ENCODE measurements at places on chromosomes 7 and 10. TPM values are rescaled to one million over a fixed set of nuclear protein-coding genes. Genes with fewer than 3 reads are reported as not detected.

The PAX4 gene
- total RNA-seq: not detected

The ELAPOR2 gene
- 3.1 TPM for total RNA-seq

The SVIL gene
- total RNA-seq: 26.8 TPM

The PRPS1L1 gene
- total RNA-seq: not detected

The NOBOX gene
- total RNA-seq: not detected

The TMEM225B gene
- total RNA-seq: 1.3 TPM

The FBXL13 gene
- 0.15 TPM for total RNA-seq

The MOGAT3 gene
- total RNA-seq: not detected

The BHLHA15 gene
- total RNA-seq: not detected

DNA sequence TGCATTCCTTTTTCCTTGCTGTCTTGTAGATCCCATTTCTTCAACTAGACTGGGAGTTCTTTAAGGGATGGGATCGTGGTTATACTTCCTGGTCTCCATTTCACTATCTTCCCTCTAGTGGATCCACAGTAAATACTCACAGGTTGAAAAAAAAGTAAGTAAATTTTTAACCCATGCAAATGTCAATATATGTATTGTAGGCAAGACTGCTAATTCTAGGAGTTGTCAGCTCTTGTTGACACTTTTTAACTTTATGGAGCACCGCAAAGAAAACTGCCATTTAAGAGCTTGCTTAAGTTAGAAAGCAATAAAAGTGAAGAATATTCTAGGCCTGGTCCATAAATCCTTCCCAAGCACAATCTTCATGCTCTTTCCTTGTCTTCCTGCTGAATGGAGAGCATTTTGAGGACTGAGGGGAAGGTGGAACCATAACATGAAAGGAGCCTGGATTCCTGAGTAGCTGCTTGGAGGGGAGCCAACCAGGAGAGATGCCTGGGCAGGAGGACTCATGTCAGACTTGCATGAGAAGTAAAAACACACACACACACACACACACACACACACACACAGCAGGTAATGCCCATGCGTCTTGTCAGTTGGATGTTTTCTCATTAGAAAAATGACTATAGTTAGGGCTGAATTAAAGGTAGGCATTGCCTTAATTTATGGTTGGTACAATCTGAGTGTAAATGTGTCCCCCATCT is 32.2 kb downstream of the VWA2 start:
- no peak for DNase-seq

DNA sequence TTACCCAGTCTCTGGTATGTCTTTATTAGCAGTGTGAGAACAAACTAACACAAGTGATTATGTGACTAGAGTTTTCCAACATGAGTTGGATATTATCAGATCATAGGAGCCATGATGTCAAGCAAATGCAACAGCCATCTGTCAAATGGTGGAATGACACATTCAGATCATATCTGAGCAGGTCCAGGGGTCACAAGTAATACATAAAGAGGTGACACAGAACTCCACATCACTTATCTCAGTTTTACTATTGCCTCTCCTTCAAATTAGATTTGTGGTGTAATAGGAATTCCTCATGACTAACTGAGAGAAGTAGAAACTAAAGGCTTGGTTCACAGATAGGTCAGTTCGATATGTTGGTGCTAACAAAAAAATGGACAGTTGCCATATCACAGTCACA is 12.2 kb upstream of the SAMD9L start:
- no peak for DNase-seq

- no peak for DNase-seq
Observed at GRCh38 chr10:71429304-71429703, 32.6 kb downstream of the CDH23 start.

GRCh38 chr7:19749658-19750057 is 23.8 kb downstream of the TMEM196 start:
- no peak for DNase-seq

- DNase-seq: no peak
Observed at GRCh38 chr10:32877915-32878314, 80.1 kb downstream of the ITGB1 start.

DNA sequence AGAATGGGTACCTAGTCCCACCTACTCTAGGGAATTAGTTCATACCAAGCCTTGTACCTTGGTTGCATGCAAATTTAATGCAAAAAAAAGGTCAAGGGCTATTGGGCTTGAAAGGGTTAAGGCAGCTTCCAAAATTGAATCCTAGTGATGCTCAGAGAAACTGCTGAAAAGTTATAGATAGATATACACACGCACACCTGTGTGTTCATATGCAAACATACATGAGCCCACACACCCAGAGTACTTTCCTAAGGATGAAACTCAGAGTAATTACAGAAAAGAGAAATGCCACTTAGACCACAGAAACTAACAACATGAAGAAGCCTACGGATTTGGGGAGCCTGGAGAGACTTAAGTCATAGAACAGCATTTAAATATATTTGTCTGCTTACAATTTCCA is 1.5 kb downstream of the SLC25A13 start:
- DNase-seq: no peak

DNA sequence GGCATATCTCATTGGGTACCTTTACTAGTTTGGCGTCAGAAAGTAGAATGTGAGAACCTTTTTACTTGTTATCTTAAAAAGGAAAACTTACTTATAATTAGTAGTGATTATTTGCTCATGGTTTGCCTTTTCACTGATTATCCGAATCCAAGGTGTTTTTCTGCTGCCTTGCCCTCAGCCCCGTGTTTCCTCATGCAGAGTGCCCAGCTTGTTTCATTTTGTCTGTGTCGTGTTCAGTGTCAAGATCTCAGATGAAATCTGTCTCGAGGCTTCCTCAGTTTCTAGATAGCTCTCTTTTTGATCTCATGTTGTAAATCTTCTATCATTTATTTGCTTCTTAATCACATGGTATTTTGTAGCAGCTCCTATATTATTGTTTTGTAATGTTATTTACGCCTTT is 30.1 kb downstream of the RPA3 start:
- DNase-seq: no peak

DNA sequence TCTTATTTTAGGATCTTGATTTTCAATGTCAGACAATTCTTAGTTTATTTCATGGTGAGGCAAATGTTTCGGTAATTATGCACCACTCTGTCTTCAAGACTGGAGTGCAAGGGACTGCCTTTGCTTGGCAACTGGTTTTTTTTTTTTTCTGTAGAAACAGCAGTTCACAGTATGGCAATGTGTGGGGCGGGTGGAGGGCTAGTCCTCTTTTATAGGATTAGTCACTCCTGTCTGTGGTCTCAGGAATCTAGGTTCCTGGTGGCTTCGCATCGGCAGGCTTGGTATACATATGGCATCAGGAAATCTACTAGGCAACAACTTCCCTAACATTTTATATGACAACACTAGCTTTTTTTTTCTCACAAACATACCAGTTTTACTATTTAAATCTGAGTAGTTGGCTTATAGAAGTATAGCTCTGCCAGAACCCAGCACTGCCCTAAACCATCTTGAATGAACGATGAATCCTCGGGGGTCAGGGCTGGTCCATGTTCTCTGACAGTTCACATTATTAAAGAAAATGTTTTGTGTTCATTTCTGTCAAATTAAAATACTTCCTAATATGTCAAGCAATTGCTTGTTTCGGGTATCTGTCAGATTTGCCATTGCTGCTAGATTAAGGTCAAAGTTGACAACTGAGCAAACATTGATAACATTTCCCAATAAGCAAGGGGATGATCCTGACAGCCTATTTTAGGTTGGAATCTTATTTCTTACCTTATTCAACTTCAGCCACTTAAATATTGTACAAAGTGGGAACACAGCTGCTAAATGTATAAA is 289.7 kb upstream of the VSTM2A start:
- DNase-seq: no peak

DNA sequence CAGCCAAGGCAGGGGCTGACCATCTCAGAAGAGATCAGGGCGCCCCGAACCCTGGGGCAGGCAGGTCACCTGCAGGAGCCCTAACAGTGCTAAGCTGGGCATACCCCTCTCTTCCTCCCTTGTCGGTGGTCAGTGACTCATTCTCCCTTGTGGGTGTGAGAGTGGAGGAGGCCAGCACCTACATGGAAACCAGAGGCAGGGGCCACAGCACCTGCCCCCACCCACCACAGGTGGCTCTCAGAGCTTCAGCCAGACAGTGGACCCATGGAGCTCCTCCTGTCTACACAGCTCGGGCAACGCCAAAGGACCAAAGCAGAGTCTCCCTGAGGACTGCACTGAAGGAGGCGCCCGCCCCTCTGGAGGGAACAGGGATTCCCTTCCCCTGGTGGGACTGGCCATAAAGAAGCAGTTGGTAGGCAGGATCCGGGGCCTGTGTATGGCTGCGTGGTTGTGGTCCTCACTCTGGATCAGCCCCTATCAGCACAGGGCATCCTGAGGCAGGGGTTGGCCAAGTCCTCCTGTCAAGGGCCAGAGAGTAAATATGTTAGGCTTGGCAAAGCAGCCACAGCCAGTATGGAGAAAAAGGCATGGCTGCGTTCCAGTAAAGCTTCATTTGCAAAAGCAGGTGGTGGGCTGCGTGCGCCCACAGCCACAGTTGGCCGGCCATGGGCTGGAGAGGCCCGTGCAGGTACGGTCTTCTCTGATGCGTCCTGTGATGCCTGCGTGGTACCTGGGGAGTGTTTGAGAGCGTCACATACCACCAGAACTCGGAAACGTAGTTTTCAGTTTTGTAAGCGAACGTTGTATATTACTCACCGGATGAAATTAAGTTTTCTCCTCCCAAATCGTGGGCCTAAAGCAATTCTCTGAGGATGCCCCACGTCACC is 198.2 kb downstream of the EBF3 start:
- no peak for DNase-seq

DNA sequence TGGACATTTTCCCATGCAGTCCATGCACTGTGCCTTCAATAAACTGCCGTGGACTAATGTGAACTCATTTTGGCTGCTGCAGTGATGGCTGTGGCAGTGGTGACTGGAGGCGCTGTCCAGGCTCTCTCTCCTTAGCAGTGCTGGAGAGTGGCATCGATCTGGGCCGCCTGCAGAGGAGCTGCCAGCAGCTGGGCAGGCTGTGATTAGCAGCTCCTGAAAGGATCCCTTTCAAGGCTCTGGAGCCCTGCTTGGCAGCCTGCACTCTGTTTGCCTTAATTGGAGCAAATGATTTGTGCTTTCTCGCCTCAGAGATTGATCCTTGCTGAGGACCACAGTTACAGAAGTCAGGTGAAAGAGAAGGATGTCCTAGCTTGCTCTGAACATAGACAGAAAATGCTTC is 130.1 kb upstream of the VWC2 start:
- DNase-seq: no peak

GRCh38 chr10:127996586-127996985 is 89.7 kb downstream of the PTPRE start:
- no peak for DNase-seq

DNA sequence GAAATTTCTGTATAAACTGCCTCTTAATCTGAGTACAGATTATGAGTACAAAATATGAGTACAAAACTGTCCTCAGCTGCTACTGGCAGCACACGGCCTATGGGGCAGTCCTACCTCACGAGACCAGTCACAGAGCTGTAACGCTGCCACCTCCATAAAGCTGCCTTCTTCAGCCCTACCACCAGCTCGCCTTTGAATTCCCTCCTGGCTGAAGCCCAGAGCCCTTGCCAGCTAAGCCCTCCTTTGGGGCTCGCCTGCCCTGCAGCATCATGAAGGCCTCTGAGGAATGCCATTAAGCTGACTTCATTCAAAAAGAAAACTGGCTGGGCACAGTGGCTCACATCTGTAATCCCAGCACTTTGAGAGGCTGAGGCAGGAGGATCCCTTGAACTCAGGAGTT is 180.0 kb upstream of the SH2B2 start:
- no peak for DNase-seq

GRCh38 chr10:79392020-79392398 is 44.7 kb downstream of the PPIF start:
- DNase-seq: no peak

GRCh38 chr7:119395024-119395423 is 878.0 kb upstream of the KCND2 start:
- no peak for DNase-seq

- DNase-seq: no peak
Observed at GRCh38 chr7:10860516-10860915, 113.2 kb upstream of the PHF14 start.

- DNase-seq: no peak
Observed at GRCh38 chr10:77810446-77811335, 115.9 kb downstream of the DLG5 start.

GRCh38 chr10:35641676-35642034 is 441 bp downstream of the FZD8 start:
- no peak for DNase-seq

GRCh38 chr7:134395604-134396003 is 63.3 kb downstream of the AKR1B1 start:
- no peak for DNase-seq

GRCh38 chr7:22771194-22771871 is 44.3 kb downstream of the IL6 start:
- DNase-seq: no peak

- DNase-seq: no peak
Observed at GRCh38 chr7:128203710-128204214, 37.3 kb upstream of the LEP start.

GRCh38 chr10:16521311-16522016 is at the start of gene C1QL3:
Gene C1QL3 (minus strand): TSS chr10:16521879. CDS start chr10:16521065, 814 bp downstream.
- peak; percentile 40 for DNase-seq

DNA sequence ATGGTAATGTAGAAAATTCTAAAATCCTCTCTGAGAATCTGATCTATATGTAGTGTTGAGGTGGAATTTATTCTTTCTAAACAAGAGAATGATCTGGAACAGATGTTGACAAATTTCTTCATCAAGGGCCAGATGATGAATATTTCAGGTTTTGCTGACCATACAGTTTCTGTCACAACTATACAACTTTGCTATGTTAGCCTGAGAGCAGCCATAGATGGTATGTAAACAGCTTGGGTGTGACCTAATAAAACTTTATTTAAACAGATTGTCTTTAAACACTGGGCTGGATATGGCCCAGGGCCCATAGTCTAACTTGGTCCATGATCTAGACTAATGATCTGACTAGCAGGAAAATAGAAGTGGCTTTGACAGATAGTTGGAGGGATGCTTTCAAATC is 213.6 kb upstream of the CELF2 start:
- DNase-seq: no peak

GRCh38 chr7:6725003-6725402 is 18.3 kb upstream of the ZNF12 start:
- DNase-seq: no peak

DNA sequence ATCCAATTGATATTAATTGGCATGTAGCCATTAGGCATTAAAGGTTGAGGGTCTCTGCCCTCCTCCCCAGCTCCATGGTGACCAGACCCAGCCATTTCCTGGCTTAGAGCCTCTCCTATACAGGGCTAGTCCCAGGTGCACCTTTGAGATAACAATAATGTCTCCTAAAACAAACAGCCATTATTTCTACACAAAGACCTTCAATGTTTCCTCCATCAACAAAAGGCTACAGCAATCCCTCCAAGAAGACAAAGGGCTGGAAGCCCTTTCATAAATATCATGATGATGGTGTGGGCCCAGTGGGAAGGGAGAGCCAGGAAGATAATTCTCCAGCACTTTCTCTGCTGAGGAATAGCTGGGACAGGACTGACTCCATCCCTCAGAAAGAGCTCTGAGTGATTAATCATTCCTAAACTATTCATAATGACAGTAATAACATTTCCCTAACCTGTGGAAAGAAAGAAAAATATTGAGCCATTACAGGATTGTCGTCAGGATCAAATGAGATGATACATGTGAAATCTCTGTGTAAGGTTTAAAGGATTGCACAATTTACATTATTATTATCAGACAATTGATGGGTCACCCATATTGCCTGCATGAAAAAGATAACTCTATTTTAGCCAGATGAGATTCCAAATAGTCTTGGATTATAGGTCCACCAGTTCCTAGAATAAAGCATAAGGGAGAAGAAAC is 10.2 kb downstream of the PKD2L1 start:
- no peak for DNase-seq

Data from activated CD4-positive, alpha-beta T cell treated with anti-CD3 and anti-CD28 coated beads, Interleukin-2, amount 10 ng/mL, durations not matched to agents 7 days and 5 days (primary cell).